ENCODE measurements at places on chromosomes 6 and 20.

DNA sequence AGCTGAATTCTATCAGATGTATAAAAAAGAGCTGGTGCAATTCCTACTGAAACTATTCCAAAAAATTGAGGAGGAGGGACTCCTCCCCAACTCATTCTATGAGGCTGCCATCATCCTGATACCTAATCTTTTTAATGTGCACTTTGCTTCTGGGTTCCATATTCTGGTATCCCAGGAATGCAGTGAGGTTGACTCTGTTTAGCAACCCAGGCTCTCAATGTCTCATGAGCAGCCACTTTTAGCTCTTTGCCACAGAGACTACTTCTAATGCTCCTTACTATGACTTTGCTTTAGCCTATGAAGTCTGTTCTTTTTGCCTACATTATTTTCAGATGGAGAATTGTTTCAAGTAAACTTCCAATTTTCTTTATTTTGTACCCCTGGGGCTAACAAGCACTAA is 185.5 kb upstream of the NRSN1 start:
- no peak for DNase-seq

GRCh38 chr6:137856138-137856898 is 10.7 kb upstream of the TNFAIP3 start:
- DNase-seq = no peak

GRCh38 chr6:142395266-142395665 is 93.5 kb downstream of the ADGRG6 start:
- no peak for DNase-seq

DNA sequence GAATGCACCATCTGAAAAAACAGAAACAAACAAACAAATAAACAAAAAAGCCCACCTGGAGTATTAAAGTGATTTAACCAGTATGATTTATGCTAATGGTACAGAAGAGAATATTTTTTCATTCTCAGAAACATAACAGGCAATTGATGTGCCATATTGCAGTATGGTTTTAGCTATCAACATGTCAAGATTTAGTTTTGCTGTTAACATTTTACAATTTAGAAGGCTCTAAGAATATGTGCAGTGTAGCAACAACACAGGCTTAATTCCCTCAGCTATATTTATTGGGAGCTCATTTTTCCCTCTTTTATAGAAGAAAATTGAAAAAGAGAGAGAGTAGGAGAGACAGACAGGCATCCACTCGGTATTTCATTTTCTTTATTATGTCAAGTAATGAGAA is 1022.7 kb upstream of the CITED2 start:
- DNase-seq = no peak

DNA sequence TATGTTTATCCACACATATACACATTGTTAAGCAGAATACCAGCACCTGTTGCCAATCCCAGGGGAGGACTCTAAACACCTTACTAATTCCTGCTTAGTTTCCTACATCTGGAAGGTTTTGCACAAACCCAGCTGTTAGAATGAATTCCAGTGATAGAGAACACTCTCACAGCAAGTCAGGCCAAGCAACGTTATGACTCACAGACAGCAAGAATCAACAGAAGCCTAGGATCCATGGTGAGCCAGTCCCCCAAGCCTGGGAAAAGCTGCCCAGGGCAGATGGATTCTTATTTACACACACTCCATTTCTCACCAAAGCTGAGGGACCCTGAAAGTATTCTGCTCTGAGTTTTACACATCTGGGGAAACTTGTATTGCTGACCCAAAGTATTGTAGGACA is 291.7 kb downstream of the SLC35F1 start:
- no peak for DNase-seq

GRCh38 chr20:59307270-59307669 is 6.9 kb downstream of the EDN3 start:
- no peak for DNase-seq

DNA sequence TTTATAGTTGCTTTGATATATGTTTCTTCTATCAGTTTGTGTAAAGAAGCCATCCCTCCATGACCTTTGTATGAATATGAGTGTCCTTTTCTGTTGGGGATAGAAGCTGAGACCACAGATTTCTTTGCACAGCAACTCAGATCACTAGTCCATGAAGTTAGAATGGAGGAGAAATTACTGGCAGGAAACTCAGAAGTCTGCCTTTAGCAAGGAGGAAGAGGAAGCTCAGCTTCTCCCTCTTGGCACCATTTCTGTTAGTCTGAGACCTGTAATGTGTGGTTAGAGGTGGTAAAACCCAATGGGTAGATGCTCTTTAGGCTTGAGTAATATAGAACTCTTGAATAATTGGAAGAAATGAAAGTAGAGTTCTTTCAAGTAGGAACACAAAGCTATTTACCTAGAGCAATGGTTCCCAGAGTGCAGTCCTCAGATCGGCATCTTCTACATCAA is 995.3 kb upstream of the FLRT3 start:
- DNase-seq = no peak

- no peak for DNase-seq
Measured at GRCh38 chr6:137903933-137904821, 37.1 kb downstream of the TNFAIP3 start.

DNA sequence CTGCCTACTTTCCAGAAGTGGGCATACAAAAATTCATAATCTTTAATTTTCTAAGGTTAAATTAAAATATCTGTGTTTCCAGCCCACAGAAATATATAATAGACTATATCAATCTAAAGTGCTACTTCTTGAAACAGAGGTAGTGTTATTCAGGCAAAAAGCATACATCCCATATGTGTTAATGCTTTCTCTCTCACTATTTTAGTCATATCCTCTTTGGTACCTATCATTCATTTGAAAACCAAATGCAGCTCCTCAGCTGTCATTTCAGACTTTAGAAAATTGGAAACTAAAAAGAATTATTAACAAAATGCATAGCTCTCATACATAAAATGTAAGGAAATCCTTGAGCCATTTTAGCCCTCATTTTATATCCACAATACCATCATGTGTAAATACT is 925 bp downstream of the FHL5 start:
- no peak for DNase-seq

- no peak for DNase-seq
Measured at GRCh38 chr6:46799657-46800056, 6.5 kb downstream of the MEP1A start.

DNA sequence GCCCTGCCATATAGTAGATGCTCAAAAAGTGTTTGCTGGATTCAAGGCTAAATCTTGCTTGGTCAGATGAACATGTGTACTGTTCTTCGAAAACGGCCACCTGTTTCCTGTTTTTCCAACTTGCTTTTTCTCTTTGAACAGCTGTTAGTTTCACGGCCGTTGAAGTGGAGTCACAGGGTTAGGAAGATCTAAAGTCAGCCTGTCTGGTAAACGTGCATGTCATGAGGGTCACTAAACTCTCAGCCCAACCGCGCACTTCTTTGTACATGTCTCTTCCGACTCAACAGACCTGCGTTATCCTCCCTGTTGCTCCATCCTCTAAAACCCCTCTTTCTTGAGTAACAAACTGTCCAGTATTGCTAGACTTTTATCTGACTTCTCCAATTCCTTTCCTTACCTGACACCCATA is 93.2 kb upstream of the MAN1A1 start:
- no peak for DNase-seq

DNA sequence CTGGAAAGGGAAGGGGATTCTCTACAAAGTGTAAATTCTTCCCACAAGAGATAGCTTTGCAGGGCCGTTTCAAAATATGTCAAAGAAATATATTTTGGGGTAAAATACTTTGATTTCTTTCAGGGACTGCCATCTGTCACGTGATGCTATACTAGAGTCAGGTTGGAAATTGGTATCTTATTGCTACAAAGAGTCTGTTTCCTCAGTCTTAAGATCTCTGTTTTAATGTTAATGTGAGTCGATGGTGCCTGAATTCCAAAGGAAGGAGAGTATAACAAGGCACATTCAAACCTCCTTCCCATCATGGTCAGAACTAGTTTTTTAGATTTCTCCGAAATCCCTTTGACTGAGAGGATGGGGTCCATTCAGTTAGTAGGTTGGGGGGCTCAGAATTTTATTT is 36.3 kb upstream of the PDE7B start:
- DNase-seq = no peak

DNA sequence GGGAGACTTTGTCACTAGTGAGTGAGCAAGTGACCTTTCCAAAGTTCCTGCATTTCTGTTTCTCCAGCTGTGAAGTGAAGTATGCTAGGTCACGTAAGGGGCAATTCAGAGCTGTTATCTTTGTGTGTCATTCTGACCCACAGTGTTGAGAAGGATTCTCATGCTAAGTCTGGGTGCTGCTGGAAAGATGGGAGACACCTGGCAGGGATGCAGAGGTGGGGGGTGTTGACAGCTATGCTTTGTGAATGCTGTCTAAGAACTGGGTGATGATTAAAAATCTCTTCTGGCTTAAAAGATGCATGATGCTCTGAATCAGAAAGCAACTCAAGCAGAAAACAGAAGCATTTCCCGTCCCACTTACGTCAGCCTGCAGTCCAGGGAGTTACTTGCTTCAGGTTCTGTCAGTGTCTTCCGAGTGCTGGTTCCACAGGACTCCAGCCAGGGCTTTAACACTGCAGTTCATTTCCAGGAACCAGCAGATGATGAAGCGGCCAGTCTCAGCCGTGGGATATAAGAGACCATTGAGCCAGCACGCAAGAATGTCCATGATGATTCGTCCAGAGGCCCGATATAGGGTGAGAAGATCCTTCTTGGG is 30.9 kb upstream of the ASXL1 start:
- no peak for DNase-seq

GRCh38 chr6:85569323-85569722 is 24.3 kb downstream of the SNX14 start:
- no peak for DNase-seq

GRCh38 chr6:157537556-157537955 is 156.6 kb downstream of the ZDHHC14 start:
- DNase-seq = no peak

DNA sequence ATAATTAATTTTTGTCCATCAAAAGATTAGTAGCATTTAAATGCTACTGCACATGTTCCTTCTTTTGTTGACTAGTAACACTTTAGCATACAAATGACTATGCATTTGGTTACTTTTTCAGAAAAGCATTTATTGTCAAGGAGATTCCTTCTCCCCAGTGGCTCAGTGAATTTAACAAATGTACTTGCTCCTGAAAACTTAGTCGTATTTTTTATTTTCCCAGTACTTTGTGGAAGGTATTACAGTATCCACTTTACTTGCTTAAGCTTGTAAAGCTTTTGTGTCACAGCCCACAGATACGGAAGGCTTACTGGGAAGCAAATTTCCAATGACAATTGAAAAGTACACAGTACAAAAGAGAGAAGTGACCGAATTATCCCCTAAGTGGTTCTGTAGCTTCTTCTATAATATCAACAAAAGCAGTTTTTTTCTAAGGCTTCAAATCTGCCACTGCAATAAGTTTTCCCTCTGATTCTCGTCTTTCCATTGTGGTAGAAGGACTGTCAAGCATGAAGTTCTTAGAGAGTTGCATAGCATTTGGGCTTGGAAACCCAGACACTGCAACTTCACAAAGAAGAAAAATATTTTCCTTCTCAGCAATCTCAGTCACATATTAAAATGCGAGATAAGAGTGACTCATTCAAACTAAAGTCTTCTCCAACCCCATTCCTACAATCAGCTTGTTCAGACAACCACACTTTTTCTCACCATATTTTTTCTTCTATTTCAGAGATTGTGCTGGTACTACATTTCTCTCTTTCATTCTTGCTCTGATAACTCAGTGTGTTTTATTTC is 431.2 kb downstream of the GRIK2 start:
- DNase-seq = no peak

DNA sequence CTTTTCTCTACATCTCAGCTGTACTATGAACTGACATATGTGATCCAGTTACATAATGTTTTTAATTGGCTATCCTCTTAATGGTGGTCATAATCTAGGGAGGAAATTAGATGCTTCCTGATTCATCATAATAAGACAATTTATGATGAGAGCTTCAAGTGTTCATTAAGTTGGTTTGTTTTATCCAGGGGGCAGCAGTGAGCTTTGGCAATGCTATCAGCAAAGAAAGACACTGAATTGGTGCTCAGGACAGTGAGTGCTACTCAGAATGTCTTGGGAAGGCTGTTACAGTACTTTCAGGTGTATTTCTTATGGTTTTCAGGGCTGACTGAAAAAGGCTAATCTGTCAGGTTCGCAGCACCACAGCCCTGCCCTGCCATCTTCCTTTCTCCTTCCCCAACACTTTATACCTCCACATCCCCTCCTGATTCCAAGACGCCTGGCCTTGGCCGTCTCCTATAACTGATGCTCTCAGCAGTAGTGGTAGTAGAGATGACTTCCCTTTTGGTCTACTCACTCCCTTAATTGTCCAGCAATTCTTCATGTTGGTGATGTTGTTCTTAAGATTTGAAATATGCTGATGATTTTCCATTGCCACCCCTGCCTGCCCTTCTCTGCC is 67.0 kb upstream of the TNFAIP3 start:
- DNase-seq = no peak

GRCh38 chr6:160831739-160832138 is 129.7 kb downstream of the PLG start:
- DNase-seq = no peak

DNA sequence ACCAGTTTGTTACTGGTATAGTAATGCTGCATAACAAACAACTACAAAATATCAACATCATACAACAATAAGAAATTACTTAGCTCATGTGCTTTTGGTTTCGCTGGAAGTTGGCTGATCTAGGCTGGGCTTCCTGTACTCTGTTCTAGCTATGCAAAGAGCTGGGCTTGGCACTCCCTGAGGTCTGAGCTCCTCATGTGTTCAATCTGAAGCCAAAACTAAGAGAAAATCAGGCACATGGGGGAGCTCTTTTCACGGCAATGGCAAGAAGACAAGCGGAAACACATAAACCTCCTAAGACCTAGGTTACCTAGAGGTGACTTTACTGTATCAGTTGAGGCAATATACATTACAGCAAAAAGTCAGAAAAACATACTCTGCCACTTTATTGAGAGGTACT is 574.2 kb downstream of the KHDRBS2 start:
- DNase-seq = no peak

All from vagina (tissue), 2 donors.